ENCODE measurements at places on chromosomes 5 and 9.

GRCh38 chr9:93896093-93896492, 59.1 kb downstream of the BARX1 start:
- DNase-seq: no peak

DNA sequence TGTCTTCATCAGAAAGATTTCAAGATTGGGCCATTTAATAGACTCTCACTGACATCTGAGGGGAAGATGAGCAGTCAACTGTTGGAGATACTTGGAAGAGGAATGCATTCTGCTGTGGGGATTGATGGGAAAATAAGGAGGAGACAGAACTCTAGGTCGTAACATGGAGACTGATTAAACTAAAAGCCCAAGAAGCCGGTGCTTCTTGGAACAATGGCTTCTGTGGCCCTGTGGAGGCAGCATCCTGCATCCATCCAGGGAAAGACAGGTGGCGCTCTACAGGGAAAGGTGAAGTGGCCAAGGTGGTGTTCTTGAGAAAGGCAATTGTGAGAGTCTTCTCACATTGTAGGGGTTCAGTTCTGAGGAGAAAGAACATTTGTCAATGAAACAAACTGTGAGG, 31.3 kb downstream of the ZFAND5 start:
- no peak for DNase-seq

GRCh38 chr5:135398160-135398854, 724 bp downstream of the MACROH2A1 start:
- DNase-seq: peak; percentile 48

DNA sequence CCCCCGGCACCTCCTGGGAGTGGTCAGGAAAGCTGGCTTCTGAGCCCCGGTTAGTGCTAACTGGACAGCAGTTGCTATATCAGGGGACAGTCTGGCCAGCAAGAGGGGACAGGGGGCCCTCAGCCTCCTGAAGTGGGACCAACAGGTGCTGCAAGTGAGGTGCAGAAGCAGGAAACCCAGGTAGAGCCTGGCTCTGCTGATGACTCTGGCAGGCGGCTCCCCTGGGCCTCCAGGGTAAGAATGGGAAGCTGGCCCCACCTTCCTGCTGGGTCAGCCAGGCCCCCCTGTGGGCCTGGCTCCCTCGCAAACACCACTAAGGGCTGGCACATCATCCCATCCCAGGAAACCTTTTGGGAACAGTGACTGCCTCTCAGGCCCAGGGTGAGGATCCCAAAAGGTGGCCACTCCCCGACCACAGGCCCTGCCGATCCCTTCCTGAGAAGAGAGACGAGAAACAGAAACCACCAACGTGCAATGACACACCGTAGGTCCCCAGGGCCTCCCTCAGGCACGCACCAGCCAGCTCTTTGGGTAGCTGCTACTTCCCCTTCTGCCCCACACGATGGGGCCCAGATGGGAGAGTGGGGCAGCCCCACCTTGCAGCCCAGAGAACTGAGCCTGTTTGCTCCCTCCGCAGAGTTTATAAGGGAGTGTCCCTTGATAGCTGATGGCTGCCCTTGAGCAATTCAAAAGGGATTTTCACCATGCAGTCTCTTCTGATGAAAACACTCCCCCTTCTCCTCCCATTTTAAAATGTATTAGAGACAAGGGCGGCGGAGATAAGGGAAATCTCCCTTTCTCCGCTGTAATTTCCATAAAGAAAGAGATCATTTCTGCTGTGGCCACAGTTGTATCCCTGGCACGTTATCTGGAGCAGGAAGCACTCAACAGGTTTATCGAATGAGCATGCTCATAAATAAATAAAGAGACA, 76.8 kb downstream of the STK10 start:
- peak; percentile 94 for DNase-seq

- DNase-seq: no peak
Observed at GRCh38 chr5:74293182-74293581, 347.3 kb downstream of the ENC1 start.

- no peak for DNase-seq
Observed at GRCh38 chr9:97769208-97769607, 72.1 kb upstream of the XPA start.

- no peak for DNase-seq
Observed at GRCh38 chr9:34611251-34611810, 566 bp downstream of the RPP25L start.
